SK-MEL-5 (cell line): ENCODE measurements at places on chromosomes 3 and 15. TPM values are rescaled to one million over a fixed set of nuclear protein-coding genes. Genes with fewer than 3 reads are reported as not detected.
A peak's percentile ranks its signal among the peaks of the same experiment; 100 is the strongest.

- DNase-seq: no peak
These were observed 9.3 kb upstream of the ST8SIA2 start for GRCh38 chr15:92384381-92384780.

GRCh38 chr3:53114412-53115074 is 15.7 kb downstream of the RFT1 start:
- DNase-seq: no peak

DNA sequence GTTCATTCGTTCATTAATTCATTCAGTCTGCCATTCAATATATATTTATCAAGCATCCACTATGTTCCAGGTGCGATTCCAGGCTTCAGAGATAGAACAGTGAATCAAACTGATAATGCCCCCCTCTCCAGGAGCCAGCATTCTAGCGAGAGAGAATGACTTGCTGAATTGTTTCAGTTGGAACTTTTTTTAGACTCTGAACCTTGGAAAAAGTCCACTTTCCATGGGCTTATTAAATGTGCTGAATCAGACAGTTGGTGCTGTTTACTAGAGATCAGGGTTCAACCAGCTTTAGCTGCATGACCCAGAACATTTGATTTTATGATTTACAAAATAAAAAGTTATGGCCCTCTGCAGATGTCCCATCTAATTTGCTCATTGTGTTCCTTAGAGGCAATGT is 213.2 kb downstream of the THSD4 start:
- no peak for DNase-seq

- DNase-seq: no peak
These were observed 250.6 kb downstream of the MBNL1 start for GRCh38 chr3:152519376-152519775.

GRCh38 chr3:43861635-43862034 is 170.9 kb downstream of the ABHD5 start:
- no peak for DNase-seq

DNA sequence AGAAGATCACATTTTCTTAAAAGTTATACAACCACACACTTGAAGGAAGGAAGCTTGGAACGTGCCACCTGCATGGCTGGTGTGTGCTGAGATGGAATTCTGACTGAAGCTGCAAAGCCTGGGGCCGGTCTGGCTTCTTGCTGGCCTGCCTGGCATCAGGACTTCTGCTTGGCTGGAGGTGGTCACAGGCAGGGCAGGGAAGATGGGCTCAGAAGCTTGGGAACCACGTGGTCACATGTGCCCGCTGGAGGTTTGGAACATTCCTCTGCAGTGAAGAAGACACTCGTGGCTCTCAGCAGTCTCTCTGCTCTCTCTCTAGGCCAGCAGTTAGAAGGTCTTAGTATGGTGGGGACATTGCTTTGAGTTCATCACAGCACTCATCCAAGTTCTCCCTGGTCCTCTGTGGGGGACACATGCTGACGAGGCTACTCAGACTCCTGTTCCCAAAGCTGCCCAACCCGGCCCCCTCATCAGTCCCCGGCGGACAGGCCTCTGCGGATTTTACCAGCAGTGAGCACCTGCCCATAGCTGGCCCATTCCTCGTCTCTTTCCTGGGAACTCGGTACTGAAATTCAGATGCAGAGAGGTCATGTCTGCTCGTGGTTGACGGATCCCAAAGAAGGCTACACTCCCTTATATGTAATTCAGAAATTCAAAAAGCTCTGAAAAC is 229.0 kb downstream of the ADAMTS17 start:
- no peak for DNase-seq

- peak; percentile 25 for DNase-seq
These were observed 23.5 kb upstream of the LRTM1 start for GRCh38 chr3:54951405-54951804.

DNA sequence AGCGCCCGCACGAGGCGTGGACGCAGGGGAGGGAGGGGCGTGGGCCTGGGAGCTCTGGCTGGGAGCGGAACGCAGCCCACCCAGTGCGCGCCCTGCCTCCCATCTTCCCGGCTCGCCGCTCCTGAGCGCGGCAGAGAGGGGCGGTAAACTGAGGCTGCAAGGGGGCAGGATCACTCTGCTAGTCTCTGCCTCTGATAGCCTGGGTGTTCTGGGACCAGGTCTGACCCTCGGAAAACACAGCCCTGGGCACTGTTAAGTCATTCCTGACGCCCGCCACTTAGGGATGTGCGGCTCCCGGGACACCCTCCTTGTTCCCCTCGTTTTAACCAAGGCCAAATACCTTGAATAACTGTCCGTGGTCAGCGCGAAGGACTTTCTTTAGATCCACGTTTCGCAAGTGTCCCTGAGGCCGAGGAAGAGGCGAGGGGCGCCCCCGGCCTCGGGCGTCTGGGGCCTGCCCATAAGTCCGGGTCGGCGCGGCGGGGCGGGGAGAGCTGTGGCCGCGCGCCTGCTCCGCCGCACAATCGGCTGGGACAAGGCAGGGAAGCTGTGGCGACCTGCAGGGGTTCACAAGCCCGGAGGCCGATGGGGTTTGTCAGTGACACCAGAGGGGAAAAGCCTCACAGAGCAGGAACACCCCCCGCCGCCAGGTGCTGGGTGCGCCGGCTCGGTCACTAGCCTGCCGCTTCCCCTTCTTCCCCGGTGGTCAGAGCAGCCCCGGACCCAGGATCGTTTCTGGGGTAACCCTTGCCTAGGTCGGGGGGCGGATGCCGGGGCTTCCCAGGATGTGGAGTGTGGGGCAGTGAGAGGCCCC is 1.5 kb downstream of the ITPKA start:
- no peak for DNase-seq

DNA sequence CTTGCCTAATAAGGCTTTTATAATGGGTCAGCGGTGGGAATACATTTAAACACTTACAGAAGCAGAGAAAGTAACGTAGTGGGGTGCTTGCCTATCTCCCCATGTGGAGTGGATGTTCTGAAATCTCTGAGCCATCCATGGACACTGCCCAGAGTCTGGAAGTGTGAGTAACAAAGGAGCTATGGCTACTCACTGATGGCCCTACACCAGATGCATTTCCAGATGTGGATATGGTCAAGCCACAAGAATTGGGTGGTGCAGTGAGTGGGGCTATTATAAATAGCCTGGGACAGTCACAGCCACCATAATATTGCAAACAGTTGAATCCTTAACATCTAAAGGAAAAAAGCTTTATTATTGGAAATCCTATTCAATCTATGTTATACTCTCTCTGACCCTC is 96.6 kb downstream of the CGNL1 start:
- no peak for DNase-seq

DNA sequence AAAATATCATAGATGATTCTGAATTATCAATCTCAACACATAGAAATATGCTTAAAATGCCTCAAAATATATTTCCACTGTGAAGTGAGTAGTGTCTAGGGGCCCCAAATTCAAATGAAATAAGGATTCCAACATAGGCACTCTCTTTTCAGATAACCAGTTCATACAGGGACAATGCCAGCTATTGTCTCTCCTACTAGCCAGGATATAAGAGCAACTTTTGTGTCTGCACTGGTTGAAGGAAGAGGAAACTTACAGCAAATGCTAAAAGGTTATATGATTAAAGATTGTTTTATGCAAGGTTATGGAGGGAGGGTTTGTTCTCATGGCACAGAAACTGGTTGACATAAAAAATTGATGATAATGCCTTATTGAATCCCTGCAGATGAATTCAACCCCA is 579.4 kb upstream of the ALCAM start:
- peak; percentile 91 for DNase-seq

DNA sequence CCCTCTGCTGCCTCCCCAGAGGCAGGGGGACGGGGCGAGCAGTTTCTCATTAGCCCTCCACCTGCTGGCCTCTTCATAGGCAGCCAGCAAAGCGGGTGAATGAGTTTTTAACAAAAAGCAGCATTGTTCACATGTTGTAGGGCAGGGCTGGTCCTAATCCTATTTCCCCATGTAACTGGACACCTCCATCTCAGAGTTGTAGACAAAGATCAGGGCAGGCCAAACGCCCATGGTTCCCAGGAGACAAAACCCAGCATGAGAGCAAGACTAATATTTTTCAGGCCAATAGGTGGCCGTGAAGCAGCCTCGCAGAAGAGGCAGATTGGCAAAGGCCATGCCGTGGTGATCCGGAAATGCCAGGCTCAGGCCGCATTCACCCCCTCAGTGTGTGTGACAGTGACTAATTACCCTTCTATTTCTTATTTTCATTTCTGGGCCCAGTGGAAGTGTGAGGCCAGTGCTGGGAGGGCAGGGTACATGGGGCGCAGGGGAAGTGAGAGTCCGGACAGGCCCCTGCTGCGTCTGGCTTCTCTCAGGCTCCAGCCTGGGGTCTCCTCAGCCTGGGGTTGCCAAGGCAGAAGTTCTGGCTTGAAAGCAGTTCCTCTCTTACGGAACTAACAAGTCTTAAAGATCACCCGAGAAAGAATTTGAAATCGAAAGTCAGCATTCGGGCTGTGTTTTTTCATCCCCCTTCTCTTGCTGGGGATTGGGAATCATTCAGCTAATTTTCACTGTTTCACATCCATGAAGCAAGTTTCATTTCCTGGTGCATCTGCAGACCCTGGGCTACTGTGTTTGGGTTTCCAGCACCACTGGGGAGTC is 64.8 kb downstream of the BOC start:
- peak; percentile 52 for DNase-seq

GRCh38 chr3:27713435-27714145 is 8.5 kb downstream of the EOMES start:
- no peak for DNase-seq

DNA sequence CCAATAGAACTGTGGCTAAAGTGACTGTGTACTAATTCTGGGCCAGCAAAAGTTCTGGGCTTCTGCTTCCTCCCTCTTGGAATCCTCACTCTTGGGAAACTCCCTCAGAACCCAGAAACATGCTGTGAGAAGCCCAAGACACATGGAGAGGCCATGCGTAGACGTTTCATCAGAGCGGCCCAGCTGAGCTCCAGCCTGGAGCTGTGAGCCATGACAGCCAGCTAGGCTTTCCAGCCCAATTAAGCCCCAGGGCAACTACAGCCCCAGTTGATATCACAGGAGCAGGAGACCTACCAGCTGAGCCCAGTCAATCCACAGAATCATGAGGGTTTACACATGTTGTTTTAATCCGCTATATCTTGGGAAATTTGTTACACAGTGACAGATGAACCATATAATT is 43.6 kb upstream of the CNOT10 start:
- DNase-seq: no peak

- DNase-seq: no peak
These were observed 22.4 kb downstream of the FBXW12 start for GRCh38 chr3:48394391-48394790.

DNA sequence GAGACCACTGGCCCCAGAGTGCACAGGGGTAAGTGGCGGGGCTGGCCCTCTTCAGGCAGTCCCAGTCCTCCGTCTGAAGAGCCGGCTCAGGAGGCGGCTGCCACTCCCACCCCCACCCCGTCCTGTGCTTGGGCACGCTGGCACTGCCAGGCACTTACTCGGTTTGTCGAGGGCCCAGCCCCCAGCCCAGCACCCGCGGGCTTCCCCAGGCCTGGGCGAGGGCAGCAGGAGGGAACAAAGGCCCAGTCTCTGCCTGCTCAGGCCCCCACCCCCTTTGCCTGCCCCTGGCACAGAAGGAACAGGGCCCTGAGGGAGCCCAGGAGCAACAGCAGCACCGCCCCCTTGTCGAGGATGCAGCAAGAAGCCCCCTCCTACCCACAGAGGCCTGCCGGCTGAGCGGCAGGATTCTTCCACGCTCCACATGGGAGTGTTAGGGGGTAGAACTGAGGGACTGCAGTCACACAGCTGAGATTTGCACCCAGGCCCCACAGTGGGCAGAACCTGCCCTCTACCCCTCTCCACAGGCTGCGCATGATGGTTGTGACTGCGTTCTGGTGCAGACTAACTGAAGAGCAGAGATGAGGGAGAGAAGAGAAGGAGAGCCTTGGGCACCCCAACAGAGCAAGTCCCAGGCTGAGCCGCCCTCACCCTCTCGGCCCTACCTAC is 8.9 kb downstream of the DUSP7 start:
- no peak for DNase-seq

- DNase-seq: no peak
These were observed 18.8 kb downstream of the AMOTL2 start for GRCh38 chr3:134355416-134355815.

- peak; percentile 58 for DNase-seq
These were observed 34.0 kb downstream of the RHCG start for GRCh38 chr15:89462198-89462912.

GRCh38 chr15:34154725-34155204 is 52.9 kb downstream of the PGBD4 start:
- DNase-seq: no peak

GRCh38 chr3:185253645-185254410 is at the start of gene EHHADH:
Gene EHHADH (minus strand): TSS chr3:185254049. CDS start chr3:185254022, 27 bp downstream.
- peak; percentile 75 for DNase-seq

DNA sequence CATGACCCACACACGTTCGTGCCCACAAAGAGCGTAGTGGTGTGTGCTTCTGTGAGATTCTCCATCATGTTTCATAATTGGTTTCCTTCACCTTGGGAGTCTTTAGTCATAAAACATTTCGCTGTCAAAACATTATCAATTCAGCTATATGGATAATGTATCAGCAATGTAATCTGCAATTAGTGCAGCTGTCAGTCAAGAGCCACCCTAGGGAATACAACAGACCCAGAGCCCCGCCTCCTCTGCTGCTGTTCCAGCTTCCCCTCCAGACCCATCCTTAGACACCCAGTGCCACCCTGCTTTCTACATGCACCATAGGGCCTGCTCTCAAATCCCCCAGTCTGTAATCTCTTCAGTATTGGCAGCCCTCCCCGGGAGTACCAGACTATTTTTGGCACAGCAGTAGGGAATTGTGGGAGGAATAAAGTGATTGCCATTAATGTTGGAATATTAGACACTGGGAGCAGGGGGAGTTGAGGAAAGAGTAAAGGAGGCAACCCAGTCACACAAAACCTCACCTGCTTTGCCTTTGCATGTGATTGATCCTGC is 31.5 kb upstream of the C3orf80 start:
- DNase-seq: no peak

GRCh38 chr3:88057630-88058305 is 1.0 kb downstream of the CGGBP1 start:
- DNase-seq: peak; percentile 34

DNA sequence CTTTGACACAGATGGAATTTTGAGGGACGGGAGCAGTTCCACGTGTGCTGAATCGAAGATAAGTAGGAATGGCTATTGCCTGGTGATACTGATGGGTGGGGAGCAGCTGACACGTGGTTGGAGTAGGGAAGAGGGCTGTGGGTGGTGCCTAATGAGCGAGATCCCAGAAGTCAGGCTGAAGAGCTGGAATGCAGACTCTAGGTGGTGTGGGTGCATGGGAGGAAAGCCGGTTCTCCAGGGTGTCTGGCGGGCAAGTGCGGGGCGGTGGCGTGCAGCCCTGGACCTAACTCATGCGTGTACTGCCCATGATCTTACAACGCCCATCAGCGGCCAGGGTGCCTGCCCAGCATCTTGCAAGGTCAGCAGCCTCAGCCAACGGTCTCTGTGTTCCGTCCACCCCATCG is 63.1 kb downstream of the ARNT2 start:
- DNase-seq: no peak

- no peak for DNase-seq
These were observed 39.1 kb downstream of the SYNM start for GRCh38 chr15:99143655-99144610.

- DNase-seq: peak; percentile 9
These were observed 392.7 kb upstream of the TBL1XR1 start for GRCh38 chr3:177589911-177590381.

SLC9C1 gene
- 0.11 and 0.64 TPM in 2 replicates for total RNA-seq

GOLGA8G gene
- total RNA-seq: not detected in 2 replicates

ZNF502 gene
- 2.3 and 3.5 TPM in 2 replicates for total RNA-seq

IL17RB gene
- not detected in 2 replicates for total RNA-seq

ERC2 gene
- total RNA-seq: 0.50 and 0.96 TPM in 2 replicates

ST3GAL6 gene
- 254 and 271 TPM in 2 replicates for total RNA-seq

CD200 gene
- total RNA-seq: 1.9 and 3.5 TPM in 2 replicates

MDFIC2 gene
- total RNA-seq: not detected in 2 replicates

CYP11A1 gene
- total RNA-seq: not detected in 2 replicates

PYGO1 gene
- total RNA-seq: 11.8 TPM in 2 replicates

FBXO40 gene
- 0.05 and 0.08 TPM in 2 replicates for total RNA-seq
